ENCODE measurements at places on chromosomes 4 and X.

DNA sequence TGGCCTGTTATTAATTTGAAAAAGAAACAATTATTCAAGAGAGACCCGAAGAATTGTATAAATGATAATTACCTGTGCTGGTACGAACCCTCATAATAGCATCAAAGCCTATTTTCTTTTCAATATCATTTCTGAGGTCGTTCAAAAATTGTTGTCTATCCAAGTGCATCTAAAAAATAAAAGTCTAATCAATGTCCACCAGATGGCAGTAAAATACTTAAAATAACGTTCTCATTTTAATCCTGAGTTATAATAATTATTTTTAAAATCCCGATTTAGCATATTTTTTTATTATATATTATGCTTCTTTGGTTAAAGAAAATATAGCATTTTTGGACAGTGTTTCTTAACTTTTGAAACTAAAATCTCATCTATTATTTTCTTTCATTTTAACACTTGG is 55.7 kb downstream of the METTL14 start:
- no peak for DNase-seq

DNA sequence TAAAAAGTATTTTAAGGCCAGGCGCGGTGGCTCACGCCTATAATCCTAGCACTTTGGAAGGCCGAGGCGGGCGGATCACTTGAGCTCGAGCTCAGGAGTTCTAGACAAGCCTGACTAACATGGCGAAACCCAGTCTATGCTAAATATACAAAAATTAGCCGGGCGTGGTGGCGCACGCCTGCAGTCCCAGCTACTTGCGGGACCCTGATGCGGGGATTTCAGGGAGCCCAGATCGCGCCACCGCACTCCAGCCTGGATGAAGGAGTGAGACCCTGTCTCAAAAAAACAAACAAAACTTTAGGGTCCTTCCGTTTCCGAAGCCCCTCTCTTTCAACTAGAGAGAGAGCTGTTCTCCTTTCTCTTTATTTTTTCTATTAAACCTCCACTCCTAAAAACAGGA is 1.2 kb downstream of the SLC25A31 start:
- no peak for DNase-seq

DNA sequence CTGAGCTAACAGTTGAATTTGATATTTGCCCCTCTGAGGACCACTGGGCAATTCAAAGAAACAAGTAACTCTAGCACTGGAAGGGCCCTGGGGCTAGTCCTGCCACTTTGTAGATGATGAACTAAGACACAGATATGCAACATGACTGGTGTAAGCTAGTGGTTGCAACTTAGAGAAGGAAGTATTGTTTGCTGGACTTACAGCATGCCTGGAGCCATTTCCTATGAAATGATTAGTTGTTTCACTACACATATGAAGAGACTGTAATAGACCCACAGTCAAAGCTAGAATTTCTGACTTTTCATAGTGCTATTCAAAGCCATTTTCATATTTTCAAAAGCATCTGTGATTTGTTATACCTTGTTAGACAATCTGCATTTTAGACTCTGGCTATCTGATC is 96.2 kb downstream of the TSPAN7 start:
- no peak for DNase-seq

GRCh38 chr4:179585761-179586160 is 2143.5 kb upstream of the AGA start:
- DNase-seq = no peak

DNA sequence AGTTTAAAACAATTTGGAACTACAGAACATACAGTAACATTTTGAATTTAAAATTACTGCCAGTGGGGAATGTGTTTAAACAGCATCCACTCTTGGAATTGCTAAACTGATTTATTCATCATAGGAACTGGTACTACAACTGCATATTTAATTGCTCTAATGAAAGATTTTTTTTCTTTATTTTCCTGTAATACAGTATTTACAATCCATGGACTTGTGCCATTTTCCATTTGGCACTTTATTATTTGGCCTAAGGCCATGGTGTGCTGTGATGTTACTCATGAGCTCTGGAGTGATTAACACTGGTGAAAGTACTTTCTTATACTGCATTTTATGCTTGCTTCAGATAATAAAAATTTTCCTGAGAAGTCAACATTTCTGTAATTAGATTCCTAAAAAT is 69.7 kb upstream of the NUDT6 start:
- no peak for DNase-seq

DNA sequence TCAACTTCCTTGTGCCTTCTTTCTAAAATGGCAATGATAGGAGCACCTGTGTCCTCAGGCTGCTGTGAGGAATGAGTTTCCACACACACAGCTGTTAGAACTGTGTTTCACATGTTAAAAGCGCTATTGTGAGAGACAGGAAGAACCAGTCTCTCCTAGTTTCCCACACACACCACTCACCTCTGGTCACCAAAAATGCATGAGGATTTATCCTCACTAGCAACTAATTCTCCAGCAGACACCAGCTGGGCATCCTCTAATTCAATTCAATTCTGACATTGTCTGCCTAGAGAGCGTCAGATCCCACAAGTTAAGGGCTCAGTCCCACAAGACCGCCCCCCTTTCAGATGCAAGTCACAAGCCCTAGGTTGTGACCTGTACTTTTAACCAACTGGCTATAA is 29.0 kb upstream of the SLC2A9 start:
- no peak for DNase-seq

DNA sequence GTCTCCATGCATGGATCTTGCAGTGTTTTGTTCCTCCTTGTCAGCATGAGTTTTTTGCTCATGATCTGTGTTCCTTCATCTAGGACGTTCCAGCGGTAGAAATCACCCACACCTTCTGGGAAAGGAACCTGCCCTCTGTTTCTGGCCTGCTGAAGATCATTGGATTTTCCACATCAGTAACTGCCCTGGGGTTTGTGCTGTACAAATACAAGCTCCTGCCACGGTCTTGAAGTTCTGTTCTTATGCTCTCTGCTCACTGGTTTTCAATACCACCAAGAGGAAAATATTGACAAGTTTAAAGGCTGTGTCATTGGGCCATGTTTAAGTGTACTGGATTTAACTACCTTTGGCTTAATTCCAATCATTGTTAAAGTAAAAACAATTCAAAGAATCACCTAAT is 88.2 kb downstream of the MAOA start:
- DNase-seq = no peak

- DNase-seq = no peak
Measured at GRCh38 chrX:20263474-20263873, 3.2 kb downstream of the RPS6KA3 start.

DNA sequence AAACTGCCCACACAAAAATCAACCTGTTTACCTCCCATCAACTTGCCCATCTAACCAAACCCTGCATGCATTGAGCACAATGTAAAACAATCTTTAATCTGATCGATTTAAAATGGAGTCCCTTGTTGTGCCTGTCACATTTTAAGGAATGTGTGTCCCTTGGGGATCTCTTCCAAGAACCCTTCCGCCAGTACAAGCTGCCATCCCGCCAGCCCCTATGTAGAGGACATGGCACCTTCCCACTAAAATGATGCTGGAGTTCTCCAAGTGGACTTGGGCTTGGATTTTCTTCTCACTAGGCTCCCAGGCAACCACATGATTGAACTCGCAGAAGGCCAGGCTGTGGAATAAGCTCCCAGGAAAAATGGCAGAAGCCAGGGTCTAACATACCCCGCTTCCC is 45.8 kb upstream of the ENPP6 start:
- no peak for DNase-seq

- no peak for DNase-seq
Measured at GRCh38 chrX:41981481-41982013, 58.2 kb upstream of the CASK start.

DNA sequence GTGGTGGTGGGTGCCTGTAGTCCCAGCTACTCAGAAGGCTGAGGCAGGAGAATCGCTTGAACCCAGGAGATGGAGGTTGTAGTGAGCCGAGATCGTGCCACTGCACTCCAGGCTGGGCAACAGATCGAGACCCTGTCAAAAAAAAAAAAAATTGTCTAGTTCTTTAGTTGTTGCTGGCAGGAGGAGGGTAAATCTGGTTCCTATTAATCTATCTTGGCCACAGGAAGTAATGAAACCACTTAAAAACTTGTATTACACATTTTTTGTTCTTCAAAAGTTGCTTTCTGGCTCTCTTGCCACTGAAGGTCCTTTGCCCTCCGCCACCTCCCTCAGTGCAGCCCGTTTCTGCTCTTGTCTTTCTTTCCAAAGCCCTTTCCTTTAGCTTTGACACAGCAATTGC is 102.9 kb upstream of the ARSJ start:
- no peak for DNase-seq

GRCh38 chr4:143025081-143025704 is 159.5 kb upstream of the USP38 start:
- DNase-seq = no peak

GRCh38 chr4:27046851-27047250 is 186.2 kb downstream of the STIM2 start:
- no peak for DNase-seq

- no peak for DNase-seq
Measured at GRCh38 chr4:185429660-185430059, 3.9 kb upstream of the UFSP2 start.

DNA sequence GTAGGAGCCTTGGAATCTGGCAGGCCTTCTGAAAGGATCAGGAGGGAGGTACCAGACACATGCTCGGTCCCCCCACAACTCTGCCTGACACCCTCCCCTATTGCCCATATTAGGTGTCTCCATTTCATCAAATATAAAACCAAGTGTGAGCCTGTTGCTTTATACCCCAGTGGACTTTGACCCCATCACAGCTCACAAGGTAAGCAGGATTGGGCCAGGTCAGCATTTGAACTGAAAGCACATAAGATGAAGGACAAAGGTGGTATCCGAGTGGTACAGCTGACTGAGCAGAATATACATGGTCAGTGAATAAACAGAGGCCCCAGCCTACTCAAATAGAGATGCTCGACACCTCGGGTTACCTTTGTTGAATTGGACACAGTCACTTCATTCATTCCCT is 20.0 kb downstream of the SLC25A43 start:
- no peak for DNase-seq

DNA sequence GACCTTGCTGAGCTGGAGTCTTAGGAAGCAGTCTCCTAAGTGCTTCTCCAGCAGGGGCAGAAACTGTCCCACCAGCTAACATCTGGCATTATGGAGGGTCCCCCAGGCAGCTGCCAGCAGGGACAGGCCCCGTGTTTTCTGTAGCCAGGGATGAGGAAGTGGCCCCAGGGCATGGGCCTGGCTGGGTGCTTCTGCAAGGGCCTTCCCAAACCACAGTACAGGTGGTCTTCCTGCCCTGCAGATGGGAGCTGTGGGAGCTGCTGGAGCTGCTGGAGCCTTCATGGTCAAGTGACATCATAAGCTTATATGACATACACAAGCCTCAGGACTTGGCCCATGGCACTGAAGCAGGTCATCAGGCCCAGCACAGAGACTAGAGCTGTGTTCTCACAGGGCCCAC is 5.0 kb upstream of the MSANTD1 start:
- DNase-seq = no peak

DNA sequence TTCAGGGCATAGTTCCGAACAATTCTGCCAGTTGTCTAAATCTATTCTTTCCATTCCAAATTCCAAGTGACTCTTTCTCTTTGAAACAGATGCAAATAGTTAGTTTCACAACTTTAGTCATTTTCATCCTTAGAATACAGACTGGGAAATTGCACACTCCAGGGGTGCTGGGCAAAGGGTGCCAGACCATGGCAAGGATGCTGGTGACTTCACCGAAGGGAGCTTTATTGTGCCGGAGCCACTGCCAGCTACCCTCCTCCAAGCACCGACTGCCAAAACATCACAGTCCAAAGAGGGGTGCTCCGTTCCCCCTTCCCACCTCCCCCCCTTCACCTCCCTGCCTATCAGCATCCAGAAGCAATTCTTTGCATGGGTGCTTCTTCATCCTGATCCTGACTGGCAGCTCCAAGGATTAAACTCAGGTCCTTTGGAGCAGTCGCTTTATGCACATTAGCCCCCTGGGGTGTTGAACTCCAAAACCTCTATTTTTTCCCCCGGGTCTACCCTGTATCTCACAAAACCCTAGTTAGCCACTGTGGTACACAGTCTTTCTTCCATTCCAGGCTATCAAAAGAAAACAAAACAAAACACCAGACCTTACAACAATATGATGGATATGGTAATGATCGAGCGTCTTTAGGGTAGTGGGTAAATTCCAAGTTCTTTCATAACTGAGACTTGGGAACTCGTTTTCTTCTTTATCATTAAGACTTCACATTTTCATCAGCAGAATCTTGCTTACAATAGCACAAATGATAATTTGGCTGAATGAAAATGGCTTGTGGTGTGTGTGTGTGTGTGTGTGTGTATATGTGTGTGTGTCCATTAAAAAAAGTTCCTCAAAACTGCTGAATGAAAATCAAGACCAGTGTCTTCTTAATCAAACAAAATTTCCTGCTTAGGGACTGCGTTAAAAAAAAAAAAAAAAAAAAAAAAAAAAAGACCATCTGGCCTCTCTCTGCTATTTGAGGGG is 28.7 kb downstream of the MID1 start:
- DNase-seq = no peak

- no peak for DNase-seq
Measured at GRCh38 chr4:10620935-10621488, 63.6 kb downstream of the CLNK start.

GRCh38 chrX:155211208-155211607 is 5.1 kb upstream of the VBP1 start:
- DNase-seq = no peak

DNA sequence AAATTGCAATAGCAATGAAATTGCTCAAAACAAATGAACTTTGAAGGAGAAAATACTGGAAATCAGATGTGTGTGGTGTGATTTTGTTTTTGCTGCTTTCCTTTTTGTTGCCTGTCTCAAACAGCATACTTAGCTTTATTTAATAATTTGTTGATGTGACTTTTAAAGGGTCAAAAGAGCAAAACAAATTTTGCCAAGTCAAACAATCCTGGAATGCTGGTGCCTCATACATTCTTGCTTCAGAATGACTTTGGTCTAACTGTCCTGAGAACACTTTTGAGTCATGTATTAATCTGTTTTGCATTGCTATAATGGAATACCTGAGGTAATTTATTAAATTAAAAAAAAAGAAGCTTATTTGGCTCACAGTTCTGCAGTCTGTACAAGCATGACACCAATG is 3.4 kb downstream of the PF4V1 start:
- DNase-seq = no peak

- DNase-seq = no peak
Measured at GRCh38 chrX:131649741-131650140, 105.9 kb downstream of the OR13H1 start.

GRCh38 chr4:112185334-112185733 is 40.1 kb downstream of the FAM241A start:
- DNase-seq = no peak

- DNase-seq = no peak
Measured at GRCh38 chr4:158605393-158605792, 66.3 kb downstream of the C4orf46 start.

Measured in keratinocyte (primary cell).